ENCODE measurements at places on chromosomes 5 and 9.

- DNase-seq, result peak; percentile 79
Observed at GRCh38 chr9:98315551-98316060, 60.2 kb upstream of the TBC1D2 start.

- no peak for DNase-seq
Observed at GRCh38 chr9:107637421-107638420, 148.2 kb upstream of the KLF4 start.

DNA sequence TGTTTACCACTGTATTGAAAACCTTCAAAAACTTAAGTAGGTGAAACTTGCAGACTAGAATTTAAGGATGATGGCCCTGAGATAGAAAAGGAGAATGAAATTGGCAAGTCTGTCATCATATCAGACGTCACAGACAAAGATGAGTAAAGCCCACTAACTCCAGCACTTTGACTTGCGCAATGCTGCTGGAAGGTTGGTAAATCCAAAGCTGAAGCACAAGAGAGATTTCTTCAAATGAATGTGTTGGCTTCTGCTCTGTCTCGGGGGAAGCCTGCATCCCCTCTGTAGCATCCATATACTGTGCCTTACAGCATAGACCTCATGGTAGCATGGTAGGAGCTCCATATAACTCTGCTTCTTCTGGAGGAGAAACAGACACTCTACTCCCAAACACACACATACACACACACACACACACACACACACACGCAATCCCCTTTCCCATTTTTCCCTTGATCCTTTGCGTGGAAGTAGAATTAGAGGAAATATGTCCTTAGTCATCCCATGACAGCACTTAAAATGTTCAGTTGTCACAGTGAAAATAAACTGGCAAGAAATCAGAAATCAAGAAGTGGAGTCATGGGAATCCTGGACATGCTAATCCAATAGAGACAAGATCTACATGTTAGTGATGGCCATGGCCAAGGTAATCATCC, 241.5 kb downstream of the NR3C1 start:
- no peak for DNase-seq

DNA sequence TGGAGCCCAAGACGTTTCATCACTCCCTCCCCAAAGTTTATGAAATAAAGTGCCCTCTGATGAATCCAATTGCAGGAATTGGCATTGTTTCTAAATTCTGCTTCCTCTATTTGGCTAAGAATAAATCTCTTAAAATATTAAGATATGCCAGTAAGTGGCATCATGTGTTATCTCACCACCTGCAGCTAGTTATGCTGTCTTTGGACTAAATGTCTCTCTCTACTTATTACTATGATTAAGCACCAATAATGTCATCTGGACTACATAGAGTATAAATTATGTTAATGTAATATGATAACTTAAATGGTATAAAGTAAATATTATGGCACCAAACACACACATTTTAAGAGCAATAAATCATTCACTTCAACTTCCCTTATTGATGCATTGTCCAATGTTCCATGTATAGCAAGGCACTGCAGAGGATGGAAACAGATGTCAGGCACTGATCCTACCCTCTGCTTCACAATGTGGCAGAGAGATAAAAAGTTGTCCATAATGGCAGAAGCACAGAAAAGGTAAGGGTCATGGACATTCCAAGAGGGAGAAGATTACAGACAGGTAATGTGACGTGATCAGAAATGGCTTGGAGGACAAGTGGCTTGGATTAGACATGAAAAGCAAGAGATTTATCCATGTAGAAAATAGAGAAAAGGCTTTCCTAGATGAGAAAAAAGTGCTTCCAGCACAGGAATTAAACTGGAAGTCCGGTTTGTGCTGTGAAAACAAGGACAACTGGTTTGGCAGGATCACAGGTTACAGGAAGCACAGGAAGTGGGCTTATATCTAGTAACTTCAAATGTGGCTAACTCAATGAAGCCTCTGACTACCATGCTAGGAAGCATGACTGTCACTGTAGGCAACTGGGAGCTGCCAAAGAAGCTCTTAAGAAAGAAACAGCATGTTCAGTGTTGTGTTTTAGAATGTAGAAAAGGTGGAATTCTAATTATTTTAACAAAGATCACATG, 26.7 kb downstream of the MARCHF11 start:
- no peak for DNase-seq

DNA sequence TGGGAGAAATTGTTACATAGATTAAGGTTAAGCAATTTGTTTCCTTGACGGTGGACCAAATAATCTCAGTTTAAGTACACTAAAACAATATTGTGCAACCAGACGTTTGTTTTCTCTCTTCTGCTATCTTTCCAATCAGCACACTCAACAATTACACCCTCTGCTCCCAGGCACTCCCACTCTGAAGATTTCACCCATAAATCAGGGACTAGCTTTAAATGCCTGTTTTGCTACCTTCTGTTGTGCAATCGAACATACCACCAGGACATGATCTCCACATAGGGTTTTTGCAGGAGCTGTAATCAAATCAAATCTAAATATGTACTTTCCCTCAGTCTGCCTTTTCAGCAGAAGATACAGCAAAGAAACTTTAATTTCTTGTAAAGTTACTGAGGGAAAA, 405.8 kb upstream of the TLE4 start:
- DNase-seq, result no peak

GRCh38 chr5:761854-762710, 22.4 kb downstream of the ZDHHC11B start:
- no peak for DNase-seq

DNA sequence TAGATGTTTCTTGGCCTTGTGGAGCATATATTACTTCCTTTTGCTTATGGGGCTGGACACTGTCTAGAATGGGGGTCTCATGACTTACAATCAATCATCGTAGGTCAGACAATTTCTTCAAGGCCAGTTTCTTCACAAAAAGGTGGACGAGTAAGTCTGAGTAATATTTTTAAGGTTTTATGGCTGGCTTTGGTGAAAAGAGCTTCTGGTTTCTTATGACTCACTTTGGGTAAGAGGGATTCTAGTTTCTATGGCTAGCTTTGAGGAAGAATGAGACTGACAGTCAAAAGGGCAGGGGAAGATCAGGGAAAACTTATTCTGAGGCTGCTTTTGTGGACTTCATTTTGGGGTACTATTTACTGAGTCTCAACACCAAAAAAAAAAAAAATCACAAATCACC, 2067.2 kb upstream of the C9orf72 start:
- DNase-seq, result no peak

GRCh38 chr5:172585114-172585513, 55.9 kb upstream of the NEURL1B start:
- DNase-seq, result no peak

DNA sequence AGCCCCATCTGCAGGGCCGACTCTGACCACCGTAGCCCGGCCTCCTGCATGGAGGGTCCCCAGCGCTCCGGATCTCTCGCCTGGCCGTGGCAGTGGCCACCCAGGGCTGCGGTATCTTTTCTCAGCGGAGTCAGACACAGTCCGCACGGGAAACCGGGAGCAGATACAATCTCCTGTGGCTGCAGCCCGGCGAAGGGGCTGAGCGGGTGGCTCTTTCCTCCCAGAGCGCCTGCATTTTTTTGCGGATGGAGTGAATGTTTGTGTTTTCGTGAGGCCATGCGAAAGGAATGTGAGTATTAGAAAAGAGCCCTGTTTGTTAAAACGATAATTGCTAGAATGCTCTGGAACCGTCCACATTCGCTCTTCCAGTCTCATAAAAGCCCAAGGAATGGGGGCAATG, 53.4 kb upstream of the PTCH1 start:
- no peak for DNase-seq

GRCh38 chr5:23864786-23865185, 357.4 kb downstream of the PRDM9 start:
- DNase-seq, result no peak

DNA sequence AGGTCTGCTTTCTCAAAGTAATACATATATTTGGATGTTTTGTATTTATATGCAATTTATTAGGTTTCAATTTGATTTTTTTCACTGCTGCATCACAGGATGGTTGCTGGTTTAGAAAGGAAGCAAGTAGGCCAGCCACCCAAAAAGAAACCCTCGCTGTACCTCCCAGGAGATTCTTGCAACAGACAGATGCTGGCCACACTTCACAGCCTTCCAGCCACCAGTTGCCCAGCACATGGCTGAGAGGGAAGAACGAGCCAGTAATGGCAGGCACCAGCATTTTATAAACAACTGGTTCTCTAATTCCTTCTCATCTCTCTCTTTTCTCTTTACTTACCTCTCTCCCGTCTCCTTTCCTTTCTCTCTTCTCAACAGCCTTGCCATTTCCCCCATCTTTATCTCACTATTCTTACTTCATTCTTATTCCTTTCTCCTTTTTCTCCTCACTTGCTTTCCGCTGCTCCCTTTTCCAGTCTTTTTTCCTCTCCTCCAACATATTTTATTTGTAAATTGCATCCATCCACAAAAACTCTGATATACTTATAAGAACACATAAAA, 38.9 kb downstream of the EFNA5 start:
- DNase-seq, result no peak

DNA sequence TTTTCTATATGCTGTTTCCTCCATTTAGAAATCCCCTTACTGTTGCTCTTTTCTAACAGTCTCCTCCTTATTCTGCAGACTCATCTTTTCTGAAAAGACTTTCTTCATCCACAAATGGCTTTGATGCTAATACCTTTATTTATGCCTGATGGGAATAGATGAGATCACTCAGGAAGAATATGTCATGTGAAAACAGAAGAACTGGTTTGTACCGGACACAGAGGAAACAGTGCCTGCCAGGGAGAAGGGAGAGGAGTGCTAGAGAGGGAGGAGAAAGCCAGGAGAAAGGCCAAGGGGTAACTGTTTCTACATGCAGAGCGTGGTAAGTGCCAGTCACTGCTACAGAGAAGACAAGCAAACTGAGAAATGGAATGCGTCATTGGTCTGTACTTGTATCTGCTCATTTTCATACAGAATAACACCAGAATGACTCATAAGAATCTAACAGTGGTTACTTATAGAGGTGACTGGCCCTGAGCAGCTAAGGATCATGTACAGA, 45.9 kb upstream of the PJA2 start:
- DNase-seq, result no peak

DNA sequence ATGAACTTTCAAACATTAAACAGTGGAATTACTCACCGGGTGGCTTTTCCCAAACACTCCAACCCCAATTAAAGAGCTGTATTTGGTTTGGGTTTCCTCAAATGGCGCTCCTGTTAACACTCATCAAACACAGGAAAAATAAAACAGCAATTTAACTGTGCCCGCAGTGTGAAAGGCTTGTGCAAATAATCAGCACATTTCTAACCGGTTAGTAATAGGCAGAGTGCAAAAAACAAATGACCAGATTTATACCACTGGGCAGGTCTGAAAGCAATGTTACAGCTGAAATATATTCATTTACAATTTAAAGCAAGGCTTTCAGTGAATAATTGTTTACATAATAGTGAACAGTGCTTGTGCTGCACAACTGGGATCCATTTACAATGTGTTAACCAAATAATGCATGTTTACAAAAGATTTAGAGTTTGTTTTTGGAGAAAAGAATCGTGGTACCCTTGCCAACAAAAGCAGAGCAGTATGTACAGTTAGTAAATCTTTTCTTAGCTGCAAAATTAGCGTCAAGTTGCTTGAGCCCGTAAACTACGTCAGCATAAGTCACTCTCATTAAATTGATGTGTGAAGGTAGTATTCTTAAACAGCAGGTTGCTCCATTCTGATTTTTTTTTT, 662.9 kb upstream of the ZNF608 start:
- no peak for DNase-seq

DNA sequence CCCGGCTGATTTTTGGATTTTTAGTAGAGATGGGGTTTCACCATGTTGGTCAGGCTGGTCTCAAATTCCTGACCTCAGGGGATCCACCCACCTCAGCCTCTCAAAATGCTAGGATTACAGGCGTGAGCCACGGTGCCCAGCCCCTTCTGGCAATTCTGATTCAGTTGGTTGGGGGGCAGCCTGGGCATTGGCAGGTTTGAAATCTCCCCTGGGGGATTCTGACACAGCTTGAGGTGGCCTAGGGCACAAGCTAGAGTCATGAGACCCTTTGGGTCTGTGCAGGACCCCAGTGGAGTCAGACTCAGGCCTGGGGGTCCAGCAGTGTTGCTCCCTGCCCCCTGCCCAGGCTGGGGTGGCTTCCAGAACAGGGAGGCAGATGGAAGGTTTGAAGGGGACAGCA, 239.8 kb downstream of the PBX3 start:
- no peak for DNase-seq

DNA sequence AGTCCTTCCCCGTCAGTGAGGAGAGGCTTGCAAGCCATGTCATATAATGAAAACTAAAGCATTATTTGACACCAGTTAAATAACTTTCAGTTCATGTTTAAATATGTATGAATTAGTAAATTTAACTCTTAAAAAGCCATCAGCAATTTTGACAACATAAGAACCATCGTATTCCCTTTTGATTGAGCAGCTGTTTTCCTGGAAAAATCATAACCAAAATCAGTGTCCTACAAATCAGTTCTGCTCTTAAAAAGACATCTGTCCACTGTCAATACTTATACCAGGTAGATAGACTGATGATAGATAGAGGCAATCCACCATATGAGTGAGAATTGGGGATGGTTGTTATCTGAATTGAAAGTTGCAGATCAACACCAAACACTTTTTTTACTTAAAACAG, 2.3 kb downstream of the DIRAS2 start:
- DNase-seq, result no peak

All from CD8-positive, alpha-beta T cell (primary cell).